ENCODE measurements at places on chromosomes 2 and 18. TPM values are rescaled to one million over a fixed set of nuclear protein-coding genes. Genes with fewer than 3 reads are reported as not detected.
A peak's percentile ranks its signal among the peaks of the same experiment; 100 is the strongest.

- no peak for ATAC-seq
Measured at GRCh38 chr2:121338281-121338680, 53.3 kb upstream of the TFCP2L1 start.

- ATAC-seq, result no peak
Measured at GRCh38 chr2:30512243-30512886, 65.3 kb downstream of the LCLAT1 start.

DNA sequence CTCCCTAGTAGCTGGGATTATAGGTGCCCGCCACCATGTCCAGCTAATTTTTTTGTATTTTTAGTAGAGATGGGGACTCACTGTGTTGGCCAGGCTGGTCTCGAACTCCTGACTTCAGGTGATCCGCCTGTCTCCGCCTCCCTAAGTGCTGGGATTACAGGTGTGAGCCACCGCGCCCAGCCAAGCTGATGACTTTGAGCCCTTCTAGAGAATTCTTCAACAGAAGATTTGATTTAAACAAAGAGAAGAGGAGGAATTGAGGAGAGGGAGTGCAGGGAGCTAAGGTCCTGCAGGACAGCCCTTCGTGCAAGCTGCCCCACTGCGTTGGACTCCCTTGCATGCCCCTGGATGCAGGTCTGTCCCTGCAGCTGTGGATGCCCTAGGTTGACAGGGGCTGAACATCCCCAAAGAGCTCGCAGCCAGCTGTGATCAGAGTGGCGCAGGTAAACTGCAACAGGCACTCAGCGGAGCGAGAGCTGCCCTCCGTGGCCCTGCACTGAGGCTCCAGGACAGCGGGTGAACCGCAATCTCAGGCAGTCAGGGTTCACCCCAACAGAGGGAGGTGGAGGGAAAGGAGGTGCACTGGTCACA, 13.7 kb downstream of the ADRA2B start:
- no peak for ATAC-seq

The CD226 gene
- total RNA-seq, result 0.78 TPM

DNA sequence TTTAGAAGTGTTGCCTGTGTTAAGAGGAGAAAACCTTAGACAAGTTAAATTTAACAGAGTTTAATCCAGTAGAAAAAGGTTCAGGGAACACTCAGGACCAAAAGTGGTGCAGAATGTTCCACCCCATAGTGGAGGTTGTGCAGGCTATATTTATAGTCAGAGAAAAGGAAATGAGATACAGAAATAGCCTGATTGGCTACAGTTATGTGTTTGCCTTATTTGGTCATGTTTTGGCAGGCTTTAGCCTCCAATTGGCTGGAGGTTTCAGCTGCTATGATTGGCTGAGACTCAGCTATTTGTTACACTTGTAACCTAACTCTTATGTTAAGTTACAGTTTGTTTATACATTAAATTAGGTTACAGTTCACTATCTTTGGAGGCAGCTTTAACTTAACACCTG, 4.2 kb downstream of the STAMBP start:
- ATAC-seq, result no peak

The MAPRE3 gene
- 11.8 TPM for total RNA-seq

DNA sequence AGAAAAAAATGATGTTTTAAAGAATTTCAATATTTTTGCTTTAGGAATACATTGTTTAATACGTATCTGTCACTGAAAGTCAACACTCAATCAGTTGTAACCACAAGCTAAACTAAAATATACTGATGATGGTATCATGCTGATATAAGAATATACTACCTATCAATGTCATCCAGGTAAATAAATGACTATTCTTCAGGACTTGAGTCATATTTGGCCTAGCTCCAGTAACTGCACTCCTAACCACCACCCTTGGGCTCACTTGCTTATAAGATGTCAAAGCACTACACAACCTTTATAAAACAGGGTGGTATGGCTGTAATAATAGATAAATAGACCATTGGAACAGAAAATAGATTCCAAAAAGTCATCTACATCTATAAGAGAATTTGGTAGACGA, 48.8 kb downstream of the RND3 start:
- ATAC-seq, result no peak

The VSNL1 gene
- total RNA-seq, result 0.93 TPM

- peak; percentile 72 for ATAC-seq
Measured at GRCh38 chr2:217835931-217836891, 166.6 kb downstream of the TNS1 start.

GRCh38 chr2:175627405-175627804, 374.7 kb downstream of the LNPK start:
- ATAC-seq, result no peak

GRCh38 chr18:50097702-50098101, 97.2 kb downstream of the MYO5B start:
- peak; percentile 20 for ATAC-seq

DNA sequence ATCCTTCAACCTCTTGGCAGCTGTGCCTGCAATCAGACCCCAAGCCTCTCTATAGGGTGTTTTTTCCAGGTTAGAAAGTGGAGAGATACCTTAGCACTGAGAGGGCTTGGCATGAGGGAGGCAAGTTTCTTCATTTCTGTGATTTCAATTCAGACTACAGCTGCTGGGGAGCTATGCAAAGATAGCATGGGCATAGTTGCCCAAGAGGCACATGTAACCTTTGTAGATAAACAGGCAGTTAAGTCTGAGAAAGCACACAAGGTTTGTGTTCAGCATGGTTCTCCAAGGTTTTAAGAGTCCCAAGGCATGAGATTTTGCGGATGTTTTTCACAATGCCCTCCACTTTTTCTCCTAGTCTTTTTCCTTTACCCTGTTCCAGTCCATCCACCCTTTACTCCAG, 385.0 kb upstream of the ETAA1 start:
- ATAC-seq, result no peak

DNA sequence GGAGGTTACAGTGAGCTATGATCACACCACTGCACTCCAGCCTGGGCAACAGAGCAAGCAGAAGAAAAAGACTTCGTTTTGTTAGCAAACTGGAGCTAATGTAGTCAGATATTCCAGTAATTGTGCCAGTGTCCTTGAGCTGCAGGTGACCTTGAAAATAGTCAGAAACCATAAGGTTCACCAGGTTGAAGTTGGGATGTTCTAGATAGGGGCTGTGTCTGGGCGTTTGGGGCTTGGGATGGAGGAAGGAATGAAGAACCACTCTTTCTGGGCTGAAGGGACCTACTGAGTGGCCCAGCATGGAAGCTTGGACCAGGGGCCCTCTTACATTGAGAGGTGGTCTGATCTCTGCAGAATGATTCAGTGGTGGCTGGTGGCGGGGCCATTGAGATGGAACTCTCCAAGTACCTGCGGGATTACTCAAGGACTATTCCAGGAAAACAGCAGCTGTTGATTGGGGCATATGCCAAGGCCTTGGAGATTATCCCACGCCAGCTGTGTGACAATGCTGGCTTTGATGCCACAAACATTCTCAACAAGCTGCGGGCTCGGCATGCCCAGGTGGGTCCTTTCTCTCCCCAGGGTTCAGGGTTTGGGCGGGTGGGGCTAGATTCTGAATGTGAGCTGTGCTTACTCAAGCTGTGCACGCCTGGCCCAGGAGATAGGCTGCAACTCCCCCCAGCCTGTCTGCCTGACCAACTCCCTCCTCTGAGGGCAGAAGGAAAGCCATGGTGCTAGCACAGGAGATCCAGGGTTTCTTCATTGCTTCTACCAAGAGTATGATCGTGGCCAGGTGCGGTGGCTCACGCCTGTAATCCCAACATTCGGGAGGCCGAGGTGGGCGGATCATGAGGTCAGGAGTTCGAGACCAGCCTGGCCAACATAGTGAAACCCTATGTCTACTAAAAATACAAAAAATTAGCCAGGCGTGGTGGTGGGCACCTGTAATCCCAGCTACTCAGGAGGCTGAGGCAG, 17.1 kb downstream of the CCT7 start:
- no peak for ATAC-seq

DNA sequence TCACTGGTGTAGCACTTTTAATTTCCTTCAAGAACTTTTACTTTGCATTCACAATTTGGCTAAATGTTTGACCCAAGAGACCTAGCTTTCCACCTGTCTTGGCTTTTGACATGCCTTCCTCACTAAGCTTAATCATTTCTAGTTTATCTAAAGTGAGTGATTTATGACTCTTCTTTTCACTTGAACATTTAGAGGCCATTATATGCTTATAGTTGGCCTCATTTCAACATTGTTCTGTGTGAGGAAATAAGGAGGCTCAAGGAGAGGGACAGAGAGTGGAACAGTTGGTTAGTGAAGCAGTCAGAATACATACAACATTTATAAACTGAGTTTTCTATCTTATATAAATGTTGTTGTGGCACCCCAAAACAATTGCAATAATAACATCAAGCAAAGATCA, 489.3 kb upstream of the CDH2 start:
- ATAC-seq, result no peak

- ATAC-seq, result no peak
Measured at GRCh38 chr2:48567671-48568070, 37.7 kb downstream of the STON1 start.

DNA sequence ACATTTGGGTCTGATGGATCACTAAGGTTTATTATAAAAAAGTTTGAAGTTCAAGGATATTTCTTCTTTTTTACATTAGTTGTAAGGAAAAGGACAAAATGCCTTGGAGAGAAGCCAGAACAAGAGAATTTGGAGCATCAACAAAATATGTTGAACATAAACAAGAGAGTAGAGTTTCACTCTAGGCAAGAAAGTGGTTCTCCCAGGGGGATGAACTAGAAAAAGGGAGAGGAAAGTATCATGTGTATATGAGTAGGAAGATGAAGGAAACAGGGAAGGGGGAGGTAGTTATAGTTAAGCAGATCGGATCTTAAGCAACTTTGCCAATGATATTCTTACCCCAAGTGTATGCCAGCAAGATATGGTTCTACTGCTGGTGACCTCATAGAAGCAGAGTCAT, 63.8 kb upstream of the GALNT3 start:
- no peak for ATAC-seq

GRCh38 chr2:224922142-224922727, 120.0 kb downstream of the DOCK10 start:
- ATAC-seq, result peak; percentile 31

GRCh38 chr2:154173919-154174318, 302.2 kb downstream of the GALNT13 start:
- no peak for ATAC-seq

- no peak for ATAC-seq
Measured at GRCh38 chr2:23397478-23397877, 12.5 kb downstream of the KLHL29 start.

GRCh38 chr2:9092383-9093282, 89.1 kb upstream of the MBOAT2 start:
- ATAC-seq, result no peak

The AQP12A gene
- total RNA-seq, result not detected

The CTNNA2 gene
- total RNA-seq, result 0.15 TPM

DNA sequence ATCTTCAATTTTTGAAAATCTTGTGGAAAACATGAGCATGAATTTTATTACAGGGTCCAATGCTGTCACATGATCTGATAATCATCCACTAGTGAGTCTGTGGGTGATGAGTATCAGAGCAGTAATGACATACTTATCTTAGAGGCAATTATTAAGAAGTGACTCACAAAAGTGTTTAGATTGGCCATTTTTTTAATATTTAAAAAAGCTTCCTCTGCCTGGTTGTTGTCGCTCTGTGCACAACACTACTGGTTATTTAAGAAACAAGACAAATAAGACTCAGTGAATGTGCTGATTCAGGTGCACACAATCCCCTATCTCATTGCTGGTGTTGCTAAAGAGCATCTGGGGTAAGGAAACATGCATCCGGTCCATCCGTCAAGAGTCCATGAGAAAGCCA, 665.8 kb upstream of the ZEB2 start:
- peak; percentile 44 for ATAC-seq

GRCh38 chr18:62839874-62840713, 124.8 kb downstream of the PHLPP1 start:
- ATAC-seq, result no peak
